EL (cell line): ENCODE measurements at places on chromosomes 3 and 15.

DNA sequence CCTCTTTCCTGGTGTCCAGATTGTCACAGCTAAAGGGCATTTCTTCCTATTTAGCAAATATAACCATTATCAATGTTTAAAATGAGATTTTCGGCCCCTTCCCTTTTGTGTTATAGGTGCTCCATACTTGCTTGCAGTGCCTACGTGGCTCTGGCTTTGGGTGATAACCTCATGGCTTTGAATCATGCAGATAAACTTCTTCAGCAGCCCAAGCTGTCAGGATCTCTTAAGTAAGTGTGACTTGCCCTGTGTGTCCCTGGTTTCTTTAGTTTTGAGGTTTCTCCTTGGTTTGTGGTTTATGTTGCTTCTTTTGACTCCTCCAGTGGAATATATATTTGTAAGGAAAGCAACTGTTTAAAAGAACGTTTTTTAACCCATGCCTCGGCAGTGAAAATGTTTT, 58.5 kb upstream of the TRIM71 start:
- DNase-seq, result no peak

GRCh38 chr3:28286595-28286994, 45.2 kb downstream of the CMC1 start:
- peak; percentile 37 for DNase-seq

GRCh38 chr15:49712846-49713450, 92.1 kb downstream of the DTWD1 start:
- DNase-seq, result no peak

- no peak for DNase-seq
Observed at GRCh38 chr3:121696186-121696585, 35.5 kb upstream of the HCLS1 start.

DNA sequence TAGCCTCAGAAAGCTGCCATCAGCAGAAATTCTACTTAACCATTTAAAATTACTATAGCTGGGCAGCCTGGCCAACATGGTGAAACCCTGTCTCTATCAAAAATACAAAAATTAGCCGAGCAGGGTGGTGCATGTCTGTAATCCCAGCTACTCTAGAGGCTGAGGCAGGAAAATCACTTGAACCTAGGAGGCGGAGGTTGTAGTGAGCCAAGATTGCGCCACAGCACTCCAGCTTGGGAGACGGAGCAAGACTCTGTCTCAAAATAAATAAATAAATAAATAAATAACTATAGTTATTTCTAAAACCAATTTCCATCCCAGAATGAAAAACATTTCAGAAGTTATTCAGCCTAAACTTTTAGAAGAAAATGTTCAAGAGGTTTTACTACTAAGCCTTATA, 25.1 kb downstream of the LRRFIP2 start:
- DNase-seq, result no peak

GRCh38 chr3:122213650-122214049, 30.2 kb downstream of the CASR start:
- DNase-seq, result no peak

DNA sequence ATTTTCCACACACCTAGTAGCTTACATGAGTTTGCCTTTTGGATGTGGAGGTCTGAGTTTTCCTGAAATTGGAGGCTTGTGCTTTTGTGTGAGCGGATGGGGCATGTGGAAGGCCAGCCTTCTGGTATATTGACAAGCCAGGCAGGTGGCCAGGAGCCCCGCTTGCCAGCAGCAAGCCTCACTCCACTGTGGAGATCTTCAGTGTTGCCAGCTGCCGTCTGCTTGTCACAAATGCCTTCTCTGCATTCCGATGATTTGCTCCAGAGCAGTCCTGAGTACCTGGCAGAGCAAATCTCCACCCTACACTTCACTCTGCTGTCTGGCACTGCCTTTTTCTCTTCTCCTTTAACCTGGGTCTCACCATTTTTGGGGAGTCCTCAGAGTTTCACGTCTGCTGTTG, 29.1 kb upstream of the CHST2 start:
- DNase-seq, result no peak

GRCh38 chr15:85406916-85407315, 26.5 kb downstream of the AKAP13 start:
- DNase-seq, result peak; percentile 76

GRCh38 chr3:16908896-16909295, 24.1 kb downstream of the PLCL2 start:
- no peak for DNase-seq

- DNase-seq, result no peak
Observed at GRCh38 chr3:51295625-51296024, 89.5 kb upstream of the MANF start.

GRCh38 chr3:99330281-99330680, 308.1 kb upstream of the COL8A1 start:
- no peak for DNase-seq

DNA sequence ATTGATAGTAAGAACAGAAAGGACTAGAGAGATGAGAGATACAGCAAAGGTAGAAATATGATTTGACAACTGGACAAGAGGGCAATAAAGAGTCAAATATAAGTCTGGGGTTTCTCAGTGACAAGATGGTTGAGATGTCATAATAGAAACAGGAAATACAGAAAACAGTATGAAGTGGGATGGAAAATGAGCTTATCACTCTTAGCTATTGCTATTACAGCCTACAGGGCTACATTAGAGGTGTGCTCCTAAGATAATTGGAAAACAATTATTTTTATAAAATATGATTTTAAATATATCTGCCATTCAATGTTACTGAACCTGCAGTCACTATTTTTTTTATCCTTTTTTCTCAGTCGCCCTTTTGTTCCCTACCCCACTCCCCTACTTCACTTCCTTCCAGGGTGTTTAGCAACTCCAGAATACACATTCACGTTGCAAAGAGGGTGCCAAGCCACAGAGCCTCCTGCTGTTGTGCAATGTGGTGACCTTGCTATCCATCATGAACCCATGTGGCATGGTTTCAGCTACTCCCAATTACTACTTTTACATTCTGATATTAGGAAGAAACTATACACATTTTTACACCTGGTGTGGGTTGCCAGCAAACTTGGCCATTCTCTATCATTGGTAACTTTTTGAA, 6.0 kb downstream of the NRG4 start:
- peak; percentile 2 for DNase-seq

- no peak for DNase-seq
Observed at GRCh38 chr15:90623854-90624253, 93.3 kb upstream of the BLM start.

GRCh38 chr3:102512734-102513504, 78.1 kb downstream of the ZPLD1 start:
- DNase-seq, result no peak

DNA sequence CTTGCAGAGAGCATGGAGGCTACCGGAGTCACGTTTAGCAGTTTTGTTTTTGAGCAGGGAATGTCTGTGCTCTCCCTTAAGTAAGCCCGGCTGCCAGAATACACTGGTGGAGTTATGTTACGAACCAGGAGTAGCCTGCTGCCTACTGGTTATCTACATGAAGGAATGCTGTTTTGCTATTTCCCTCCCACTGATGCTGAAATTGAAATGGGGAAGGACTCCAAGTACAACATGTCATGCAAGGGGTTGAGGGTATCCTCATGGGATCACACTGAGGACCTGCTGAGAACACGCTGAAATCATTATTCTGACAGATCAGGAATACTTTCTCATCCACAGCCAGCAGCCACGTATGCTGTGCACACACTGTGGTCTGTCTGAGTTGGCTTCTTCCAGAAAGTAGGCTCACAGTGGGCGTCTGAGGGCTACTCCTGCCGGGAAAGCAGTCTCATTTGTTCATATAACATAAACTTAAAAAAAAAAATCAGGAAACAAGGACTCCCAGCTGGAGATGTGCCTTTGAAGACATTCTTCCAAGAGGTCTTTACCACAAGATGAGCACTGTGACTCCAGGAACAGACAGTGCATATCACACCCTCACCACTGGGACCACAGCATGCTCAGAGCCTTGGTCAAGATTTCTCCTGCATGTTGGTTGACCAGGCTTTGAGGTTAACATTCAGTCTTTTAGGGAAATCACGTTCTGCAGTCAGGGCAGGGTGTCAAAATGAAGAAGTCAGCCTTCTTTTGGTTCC, 300.4 kb upstream of the RASGRP1 start:
- DNase-seq, result no peak

DNA sequence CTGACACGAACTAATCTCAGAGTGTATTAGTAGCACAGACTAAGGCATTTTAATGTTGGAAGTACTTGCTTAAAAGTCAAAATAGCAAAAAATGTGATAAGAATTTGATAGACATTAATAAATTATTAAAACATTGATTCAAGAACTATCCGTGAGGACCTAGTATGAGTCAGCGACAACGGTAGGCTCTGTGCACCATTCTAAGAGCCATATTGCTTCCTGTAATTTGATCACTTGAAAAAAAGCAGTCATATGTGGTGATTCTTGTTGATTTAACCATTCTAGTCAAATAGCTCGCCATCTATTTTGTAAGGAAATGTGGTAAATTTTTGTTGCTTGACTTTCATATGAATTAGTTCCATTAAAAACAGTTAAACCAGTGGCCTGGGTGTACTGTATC, 534.9 kb upstream of the ARRDC4 start:
- no peak for DNase-seq

- peak; percentile 89 for DNase-seq
Observed at GRCh38 chr3:184171562-184171961, 3.1 kb upstream of the AP2M1 start.

GRCh38 chr3:193563426-193563825, 8.7 kb upstream of the ATP13A4 start:
- DNase-seq, result no peak

DNA sequence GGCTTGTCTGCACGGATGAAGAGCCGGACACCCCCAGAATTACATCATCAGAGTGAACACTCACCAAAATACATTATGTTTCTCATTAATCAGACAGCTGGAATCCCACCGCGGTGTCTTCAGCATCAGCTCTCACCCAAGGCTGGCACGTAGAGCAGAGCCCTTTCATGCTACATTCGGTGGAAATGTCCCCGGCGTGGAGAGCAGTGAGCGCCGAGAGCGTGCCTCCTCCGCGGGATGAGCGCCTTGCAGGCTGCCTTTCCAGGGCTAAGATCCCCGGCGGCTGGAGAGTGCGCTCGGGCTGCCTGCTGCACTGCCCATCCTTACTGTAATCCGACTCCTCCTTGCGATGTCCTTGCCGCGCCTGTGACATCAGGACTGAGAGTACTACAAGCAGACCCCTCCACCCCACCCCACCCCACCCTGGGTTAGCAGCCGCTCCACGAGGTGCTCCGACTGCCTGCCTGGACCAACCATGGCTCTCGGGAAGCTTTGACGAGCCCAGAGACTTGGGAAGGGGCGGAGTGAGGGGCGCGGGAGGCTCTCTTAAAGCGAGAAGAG, at the start of gene ZNF385D:
Gene ZNF385D (minus strand): TSS at position 380 of the 561 bp plus-strand sequence. CDS start 294 bp downstream, at position 86.
- DNase-seq, result peak; percentile 64

GRCh38 chr15:41042851-41043250, 73.2 kb downstream of the INO80 start:
- DNase-seq, result no peak

GRCh38 chr15:26639966-26640365, 132.9 kb downstream of the GABRB3 start:
- DNase-seq, result no peak

DNA sequence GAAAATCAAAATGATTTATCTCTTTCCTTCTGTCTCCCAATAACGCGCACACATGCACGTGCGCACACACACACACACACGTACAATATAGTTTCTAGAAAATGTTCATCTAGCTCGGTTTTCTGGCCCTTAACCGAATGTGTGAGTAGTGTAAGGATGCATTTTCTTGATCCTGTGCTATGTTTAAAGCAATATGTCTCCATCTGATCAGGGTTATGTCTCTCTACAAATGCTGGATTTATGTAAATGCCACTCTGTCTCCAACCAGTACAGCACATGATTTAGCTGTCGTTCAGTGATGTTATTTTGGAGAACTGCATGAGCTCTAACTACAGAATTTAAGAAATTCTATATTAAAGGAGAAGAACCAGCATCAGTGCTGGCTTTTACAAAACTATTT, 198.0 kb downstream of the TJP1 start:
- no peak for DNase-seq

DNA sequence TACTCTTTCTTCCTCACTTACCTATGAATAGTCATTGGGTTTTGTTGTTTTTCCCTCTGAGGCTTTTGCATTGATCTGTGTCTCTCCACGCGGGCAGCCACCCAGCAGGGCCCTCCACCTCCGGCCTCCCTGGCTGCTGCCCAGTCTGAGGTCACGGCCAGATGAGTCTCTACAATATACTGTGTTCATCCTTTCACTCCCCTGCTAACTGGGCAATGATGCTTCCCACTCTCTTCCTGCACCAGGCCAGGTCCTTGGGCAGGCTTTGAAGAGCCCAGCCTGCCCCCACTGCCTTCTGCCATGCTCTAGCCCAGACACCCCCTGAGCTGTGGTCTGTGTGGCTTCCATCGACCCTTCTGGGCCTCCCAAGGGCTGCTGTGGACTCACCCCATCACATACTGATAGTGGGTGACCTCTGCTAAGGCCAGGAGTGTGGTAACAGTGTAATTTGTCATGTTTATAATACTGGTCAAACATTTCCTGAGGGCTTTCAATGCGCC, 18.0 kb downstream of the PDIA5 start:
- DNase-seq, result peak; percentile 30

DNA sequence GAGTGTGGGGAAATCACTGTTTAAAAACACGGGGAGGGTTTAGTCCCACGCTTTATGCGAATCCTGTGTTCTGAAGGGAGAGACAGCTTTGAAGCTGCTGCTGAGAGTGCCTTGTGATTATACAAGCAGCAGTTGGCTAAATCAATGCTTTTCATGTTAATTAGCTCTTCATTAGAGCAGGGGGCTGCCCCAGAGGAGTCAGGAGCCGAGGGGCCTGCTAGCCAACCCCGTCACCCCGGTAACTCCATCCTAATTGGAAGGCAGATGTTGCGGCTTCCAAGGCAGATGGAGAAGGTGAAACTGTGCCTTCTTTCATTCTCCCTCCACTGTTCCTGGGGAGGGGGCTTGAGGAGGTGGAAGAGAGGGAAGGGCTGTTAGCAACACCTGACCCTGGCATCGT, 92.4 kb upstream of the ANKRD34C start:
- no peak for DNase-seq
